ENCODE measurements at places on chromosomes 7 and 10.

DNA sequence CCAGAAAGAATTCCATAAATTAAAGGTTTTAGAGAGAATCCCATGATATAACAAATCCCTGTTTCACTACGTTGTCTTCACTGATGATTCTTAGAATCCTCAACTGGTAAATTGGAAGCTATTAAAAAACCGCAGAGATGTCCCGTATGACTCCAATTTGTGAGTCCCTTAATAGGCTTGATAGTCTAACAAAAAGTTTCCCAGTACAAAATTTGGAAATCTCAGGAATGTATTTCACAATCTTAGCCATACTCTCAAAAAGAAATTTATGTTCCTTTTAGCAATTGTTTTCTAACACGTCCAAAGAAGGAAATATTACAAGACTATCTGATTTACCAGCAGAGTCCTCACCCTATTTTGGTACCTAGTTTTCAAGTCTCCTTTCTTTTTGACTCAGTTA, 2.5 kb downstream of the TES start:
- DNase-seq = no peak

- DNase-seq = no peak
These were observed 32.7 kb upstream of the ARMS2 start for GRCh38 chr10:122421742-122422141.

DNA sequence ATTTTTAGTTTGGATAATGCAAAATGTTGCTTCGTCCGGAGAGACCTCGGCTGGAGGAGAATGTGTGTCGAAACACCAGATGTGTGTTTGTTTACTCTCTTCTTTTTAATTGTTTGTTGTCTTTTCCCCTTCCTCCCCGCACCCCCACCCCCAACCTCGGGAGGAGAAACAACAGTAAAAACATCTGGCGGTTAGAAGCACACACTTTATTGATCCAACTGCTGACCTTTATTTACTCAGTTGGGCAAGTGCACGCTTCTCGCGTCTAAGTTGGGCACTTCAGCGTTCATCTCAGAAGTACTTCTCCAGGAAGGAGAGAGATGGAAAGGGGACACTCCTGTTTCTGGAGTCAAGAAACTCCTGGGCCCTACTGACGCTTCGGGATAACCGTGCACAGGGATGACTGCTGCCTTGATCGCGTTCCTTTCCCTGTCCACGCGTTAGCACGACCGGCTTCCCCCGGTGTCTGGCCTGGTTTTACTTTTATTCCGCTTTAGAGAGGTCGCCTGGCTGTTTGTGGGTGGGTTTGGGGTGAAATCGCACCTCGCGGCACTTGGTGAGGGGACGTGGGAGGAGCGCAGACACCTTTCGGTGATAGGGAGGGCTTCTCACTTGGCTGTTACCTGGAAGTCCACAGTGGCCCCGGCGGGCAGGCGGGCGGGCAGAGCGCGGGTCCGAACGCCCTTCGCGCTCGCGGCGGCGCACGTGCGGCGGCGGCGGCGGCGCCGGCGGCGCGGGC, 168.3 kb upstream of the PPP1R3A start:
- no peak for DNase-seq

DNA sequence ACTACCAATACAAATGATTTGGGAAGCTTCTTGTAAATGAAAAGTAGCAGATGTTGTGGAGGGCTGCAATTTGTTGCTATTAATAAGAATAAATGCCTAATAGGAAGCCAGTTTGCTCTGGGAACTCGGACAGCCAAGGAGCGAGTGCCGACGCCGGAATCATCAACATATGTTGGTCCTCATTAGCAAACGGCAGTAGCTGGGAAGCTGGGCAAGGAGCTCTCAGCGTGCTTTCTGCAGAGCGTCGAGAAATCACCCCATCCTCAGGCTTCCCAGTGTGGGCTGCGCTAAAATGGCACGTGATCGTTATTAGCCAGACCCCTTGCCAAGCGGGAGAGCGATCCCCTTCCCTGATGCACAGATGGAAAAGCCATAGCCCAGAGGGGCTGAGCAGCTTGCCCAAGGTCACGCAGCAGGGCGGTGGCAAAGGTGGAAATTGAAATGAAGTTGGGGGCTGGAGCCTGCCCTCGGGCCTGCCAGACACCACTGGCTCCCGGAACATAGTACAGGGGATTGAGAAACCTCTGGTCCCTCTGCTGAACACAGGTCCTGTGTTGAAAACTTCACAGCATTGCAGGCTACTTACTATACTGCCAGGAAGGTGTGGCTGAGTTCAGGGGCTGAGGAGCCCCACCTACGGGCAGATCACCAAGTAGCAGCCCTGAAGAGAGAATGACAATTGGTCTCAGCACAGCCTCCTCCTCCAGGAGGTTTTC, 326.9 kb downstream of the PLXNA4 start:
- DNase-seq = no peak

DNA sequence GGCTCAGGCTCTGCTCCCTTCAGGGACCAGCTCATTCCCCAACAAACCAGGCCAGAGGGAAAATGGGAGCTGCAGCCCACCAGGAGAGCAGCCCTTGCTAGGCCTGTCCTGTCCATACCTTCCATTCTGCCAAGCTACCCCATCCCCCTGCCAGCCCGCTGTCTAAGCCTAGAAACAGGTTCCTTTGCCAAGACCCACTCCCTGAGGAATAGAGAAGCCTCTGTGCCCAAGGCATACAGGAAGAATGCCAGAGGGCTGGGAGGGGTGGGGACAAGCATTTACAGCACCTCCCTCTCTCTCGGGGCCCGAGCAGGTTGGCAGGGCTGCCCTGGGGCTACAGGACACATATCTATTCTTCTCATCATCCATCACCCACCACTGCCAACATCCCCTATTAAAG, 178.3 kb downstream of the GRID1 start:
- no peak for DNase-seq

DNA sequence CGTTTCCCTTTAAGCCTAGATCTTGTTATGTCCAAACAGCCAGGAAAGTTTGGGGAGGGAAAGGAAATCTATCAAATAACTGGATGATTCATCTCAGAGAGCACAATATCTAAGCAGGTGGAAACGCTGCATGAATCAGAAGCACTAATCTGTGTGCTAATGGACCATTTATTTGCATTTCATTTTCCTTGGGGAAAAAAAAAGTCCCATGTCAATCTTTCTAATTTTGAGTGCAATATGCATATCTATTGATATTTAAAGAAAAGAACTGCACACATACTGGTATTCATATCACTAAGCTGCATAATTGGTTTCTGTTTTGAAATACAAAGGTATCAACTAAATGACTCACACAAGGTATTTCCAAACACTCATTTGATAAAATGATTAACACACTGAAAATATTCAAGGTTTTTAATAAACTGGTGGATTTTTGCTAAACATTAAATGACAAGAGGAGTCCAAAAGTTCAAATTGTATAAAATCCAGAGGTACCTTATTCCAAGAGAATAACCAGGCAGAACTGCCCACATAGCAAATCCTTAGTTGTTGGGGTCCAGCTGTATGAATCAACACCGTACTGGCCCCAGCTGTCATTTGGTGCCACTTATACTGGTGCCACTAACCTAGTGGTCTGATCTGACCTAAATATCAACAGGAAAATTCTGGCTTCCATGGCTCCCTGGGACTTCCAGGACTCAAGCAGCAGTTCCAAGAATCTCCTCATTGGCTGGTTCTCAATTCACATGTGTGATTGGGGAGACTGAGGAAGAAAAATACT, 122.2 kb upstream of the SP4 start:
- no peak for DNase-seq

GRCh38 chr7:40571796-40572195, 437.0 kb downstream of the SUGCT start:
- no peak for DNase-seq

DNA sequence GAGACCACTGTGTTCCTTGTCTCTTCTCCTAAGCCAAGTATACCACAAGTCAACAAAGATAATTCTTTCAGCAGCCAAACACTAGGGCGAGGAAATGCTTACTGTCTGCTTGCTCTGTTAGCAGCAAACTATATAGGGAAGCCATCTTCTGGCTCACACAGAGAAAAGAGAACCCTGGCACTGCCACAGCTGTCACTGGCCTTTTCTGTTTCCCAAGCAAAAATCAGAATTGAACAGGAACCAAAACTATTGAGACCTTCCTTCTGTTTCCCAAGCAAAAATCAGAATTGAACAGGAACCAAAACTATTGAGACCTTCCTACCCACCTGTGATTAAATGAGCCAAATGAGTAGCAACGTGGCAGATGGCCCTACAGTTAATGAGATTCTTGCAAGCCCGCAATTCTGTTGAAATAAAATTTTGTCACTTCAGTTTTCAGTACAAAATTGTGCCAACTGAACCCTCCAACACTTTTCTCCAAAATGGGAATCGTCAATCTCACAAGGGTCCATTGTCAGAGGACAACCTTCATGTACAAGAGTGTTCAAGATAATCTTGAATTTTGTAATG, 54.5 kb downstream of the LRRTM3 start:
- no peak for DNase-seq

DNA sequence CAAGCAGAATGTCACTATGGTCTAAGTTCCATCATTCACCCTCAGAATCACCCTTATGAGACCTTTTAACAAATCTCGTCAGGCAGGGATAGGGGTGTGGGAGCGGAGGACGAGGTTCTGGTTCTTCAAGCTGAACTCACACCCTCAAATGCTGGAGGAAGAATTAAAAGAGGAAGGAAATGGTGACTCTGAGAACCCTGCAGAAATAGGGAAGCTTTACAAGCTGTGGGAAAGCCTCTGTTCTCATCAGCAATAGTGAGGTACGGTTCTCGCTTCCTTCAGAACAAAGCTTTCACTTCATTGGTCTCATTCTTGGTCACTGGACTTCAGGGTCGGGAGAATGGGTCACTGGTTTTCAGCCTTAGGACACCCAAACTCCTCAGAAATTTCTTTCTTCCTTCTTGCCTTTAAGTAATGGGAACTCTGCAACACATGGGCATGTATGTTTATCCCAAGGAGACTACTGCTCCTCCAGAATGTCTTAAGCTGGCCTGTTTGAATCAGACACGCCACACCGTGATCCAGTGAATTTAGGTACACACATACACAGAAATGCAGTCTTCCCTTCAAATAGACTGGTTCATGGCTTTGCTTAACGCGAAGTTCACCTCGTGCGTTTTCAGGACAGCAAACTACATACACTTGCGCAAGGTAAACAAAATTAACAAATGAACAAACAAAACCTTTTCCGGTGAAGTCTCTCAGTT, 226.0 kb downstream of the SFMBT2 start:
- DNase-seq = no peak

- no peak for DNase-seq
These were observed 1509.1 kb downstream of the REEP3 start for GRCh38 chr10:65030263-65030662.

- no peak for DNase-seq
These were observed 10.7 kb downstream of the SUV39H2 start for GRCh38 chr10:14889318-14889717.

DNA sequence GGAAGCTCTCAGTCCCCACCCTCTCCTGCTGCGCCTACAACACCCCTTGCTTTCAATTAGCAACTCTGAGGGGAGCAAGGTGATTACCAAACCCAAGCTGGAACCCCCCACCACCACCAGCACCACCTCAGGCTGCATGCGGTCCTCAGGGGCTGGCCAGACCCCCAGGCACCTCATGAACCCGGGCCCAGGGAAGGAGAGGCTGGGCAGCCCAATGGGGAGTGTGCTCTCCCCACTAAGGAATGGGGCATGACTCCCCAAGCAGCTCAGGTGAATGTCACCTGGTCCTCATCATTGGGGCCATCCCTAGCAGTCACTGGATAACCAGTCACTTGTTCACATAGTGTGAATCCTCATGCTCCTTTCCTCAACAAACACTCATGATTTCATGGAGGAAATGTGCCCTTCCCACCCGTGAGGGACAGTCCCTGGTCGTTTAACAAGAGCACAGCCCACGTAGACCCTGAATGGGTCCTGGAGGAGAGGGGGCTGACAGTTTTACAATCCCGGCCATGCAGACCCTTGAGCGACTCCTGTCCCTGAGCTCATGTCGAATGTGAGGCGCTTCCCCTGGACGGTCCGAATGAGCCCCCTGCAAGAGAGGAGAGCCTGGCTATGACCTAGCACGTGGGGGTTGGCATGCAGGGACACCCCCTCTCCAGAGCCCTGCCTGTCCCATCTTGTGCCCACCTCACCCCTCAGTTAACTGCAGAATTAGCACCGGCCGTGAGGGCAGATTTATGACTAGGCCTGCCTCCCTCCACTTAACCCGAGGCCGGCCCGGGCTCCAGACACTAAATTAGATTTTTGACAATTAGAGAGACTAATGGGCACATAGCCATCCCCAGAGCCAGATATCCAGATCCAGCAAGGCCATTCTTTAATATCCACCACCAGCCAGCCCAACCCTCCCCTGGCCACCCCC, 29.1 kb downstream of the POLL start:
- DNase-seq = no peak

GRCh38 chr10:69101451-69102095, 13.7 kb downstream of the SRGN start:
- no peak for DNase-seq

- DNase-seq = no peak
These were observed 9.4 kb downstream of the MPP7 start for GRCh38 chr10:28293236-28294168.

Data from stimulated activated CD8-positive, alpha-beta memory T cell treated with anti-CD3 and anti-CD28 coated beads, Interleukin-12 subunit alpha, Interleukin-12 subunit beta, amount 100 ng/mL, for 4 hours (primary cell).